ENCODE measurements at places on chromosomes 1 and 21.

DNA sequence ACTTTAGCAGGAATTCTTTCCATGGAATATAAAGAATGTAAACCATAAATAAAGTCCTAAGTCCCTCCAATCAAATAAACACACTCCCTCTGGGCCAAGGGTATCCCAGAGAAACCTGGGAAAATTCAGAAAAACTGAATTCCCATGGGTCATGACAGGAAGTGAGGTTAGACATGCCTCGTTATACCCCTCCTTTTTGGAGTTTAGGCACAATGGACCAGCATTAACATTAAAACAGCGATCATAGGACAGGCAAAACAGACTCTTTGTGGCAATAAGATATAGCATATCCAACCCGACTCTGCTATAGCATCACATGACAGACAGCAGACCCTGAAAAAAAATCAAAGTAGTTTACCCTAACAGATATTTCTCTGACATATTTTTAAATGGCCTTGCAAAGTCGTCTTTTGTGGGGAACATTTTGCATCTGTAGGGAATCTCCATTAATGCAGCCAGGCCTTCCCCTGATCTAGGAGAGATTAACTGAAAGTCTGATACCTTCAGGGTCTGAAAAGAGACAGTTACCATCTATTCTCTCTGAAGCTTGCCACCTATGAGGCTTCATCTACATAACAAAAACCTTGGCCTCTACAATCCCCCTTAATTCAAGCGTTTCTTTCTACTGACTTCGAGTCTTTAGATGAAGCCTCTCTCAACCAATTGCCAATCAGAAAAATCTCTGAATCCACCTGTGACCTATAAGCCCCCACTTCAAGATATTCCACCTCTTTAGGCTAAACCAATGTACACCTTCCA lies 143.0 kb upstream of the KCNK1 start:
- DNase-seq = no peak

- DNase-seq = no peak
Observed at GRCh38 chr1:109750241-109750882, 9.5 kb upstream of the GSTM3 start.

GRCh38 chr1:153649863-153650235 lies 8.7 kb upstream of the SNAPIN start:
- DNase-seq = no peak

DNA sequence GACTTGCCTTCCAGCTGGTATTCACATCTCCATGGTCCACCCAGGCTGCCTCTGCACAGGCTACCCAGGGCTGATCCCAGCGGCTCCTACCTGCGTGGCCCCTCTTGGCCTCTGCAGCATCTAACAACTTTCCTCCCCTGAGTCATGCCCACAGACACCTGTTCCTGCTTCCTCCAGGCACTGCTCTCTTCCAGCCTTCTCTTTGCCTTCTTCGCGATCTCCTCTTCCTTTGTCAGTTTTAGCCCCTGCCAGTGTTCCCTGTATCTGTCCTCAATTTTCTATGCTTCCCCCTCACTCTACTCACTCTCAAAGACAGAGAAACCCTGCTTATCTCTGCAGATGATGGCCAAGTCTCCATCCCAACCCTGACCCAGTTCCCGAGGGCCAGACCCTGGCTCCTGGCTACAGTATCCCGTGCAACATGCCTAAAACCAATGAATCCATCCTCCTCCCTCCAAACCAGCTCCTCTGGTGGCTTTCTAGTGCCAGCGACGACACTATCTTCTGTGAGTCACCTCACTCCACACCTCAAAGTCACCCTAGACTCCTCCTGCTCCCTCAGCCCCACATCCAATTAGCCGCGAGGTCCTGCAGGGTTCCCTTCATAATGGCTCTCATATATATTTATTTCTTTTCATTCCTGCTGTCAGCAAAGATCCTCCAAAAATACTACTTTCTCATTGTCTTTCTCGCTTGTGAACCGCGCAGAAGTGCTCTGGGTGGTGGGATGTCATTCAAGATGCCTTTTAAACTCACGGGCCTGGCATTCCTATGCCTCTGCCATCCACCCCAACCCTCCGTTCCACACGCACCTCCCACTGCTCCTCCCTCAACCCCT lies 259.2 kb downstream of the TOMM20 start:
- no peak for DNase-seq

DNA sequence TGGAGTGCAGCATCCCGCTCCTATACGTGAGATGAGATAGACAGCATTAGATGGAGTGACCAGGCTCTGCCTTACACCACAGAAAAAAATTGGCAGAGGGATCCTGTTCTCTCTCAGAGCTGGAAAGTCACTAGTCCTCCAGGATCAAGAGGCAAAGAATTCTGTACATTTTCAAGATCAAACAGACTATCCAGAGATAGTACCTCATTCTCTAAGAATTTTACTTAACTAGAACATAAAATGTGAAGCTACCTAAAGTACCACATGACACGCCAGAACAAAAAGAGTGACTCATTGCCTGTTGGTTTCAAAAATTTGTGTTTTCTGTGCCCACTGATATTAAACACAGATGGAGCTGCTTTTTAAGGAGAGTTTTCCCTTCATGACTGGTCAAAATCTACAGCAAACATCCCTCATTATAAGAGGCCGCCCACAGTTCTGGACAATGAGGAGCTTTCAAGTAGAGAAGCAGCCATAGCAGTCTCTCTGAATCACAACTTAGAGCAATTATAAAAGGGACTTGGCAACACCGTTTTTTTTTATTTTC lies 32.3 kb downstream of the CD160 start:
- DNase-seq = no peak

GRCh38 chr21:36698981-36699545 lies at the start of gene SIM2:
Gene SIM2 (plus strand): TSS chr21:36699115. CDS start chr21:36699747, 632 bp downstream.
- no peak for DNase-seq

DNA sequence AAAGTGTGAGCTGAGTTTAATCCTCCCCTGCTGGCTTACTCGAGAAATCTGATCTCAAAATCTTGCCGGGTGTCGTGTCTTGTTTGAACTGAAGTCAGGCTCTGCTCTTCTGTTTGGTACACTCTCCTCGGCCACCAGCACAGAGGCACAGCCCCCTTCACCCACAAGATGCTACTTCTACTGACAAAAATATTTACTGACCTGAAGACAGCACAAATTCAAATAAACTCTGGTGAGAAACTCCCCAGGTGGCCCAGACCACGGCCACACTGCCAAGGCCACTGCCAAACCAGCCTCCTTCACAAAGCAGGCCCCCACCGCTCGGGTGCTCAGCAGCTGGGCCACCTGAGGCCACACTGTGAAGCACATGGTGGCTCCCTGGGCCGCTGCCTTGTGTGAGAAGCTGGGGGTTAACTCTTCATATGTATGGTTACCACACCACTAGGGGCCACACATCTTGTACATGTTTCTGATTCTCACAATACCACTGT lies 80.6 kb downstream of the TGFBR3 start:
- DNase-seq = peak; percentile 62

DNA sequence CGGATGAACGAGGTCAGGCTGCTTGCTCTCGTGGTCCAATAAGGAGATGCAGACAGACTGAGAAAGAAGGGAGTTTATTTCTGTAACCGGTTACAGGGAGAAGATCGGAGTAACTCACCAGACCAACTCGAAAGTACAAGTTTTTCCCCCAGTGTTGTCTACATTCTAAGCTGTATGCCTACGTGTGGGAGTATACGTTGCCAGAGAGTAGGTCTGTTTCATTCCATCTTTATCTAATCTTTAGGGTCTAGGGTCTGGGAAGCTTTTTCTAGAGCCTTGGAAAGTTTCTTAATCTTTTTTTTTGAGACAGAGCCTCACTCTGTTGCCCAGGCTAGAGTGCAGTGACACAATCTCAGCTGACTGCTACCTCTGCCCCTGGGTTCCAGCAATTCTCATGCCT lies 4.7 kb upstream of the PADI1 start:
- no peak for DNase-seq

- no peak for DNase-seq
Observed at GRCh38 chr1:12565094-12565965, 52.7 kb downstream of the DHRS3 start.

DNA sequence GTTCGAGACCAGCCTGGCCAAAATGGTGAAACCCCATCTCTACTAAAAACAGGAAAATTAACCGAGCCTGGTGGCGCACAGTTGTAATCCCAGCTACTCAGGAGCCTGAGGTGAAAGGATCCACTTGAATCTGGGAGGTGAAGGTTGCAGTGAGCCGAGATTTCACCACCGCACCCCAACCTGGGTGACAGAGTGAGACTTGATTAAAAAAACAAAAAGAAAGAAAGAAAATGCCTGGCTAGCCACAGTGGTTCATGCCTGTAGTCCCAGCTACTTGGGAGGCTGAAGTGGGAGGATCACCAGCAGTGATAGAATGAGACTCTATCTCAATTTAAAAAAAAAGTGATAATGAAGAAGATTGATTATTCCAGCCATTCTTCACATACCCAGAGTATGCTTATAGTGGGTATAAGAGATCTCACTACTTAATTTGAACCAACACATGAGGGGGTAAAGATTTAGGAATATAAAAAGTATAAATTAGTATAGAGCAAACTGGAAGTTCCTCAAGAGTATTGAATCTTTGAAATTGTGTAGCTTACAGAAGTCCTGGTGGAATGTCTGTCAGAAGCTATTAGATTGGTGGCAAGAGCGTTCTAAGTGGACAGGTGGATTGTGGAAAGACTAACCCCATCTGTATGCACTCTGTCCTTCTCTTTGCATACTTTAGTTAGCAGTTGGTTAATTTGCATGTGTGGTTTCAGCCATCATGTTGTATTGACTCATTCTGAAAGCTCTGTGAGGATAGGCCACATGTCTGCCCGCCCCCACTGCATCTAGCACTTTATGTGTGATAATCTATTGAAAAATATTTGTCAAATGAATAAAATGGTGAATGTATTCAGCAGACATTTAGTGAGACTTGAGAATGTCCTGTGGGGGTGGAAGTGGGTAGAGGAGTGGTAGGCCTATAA lies 25.0 kb downstream of the RLF start:
- DNase-seq = peak; percentile 42

GRCh38 chr1:187626056-187626455 lies 797.3 kb downstream of the PLA2G4A start:
- no peak for DNase-seq

- no peak for DNase-seq
Observed at GRCh38 chr1:33025180-33025569, 11.5 kb downstream of the AK2 start.

DNA sequence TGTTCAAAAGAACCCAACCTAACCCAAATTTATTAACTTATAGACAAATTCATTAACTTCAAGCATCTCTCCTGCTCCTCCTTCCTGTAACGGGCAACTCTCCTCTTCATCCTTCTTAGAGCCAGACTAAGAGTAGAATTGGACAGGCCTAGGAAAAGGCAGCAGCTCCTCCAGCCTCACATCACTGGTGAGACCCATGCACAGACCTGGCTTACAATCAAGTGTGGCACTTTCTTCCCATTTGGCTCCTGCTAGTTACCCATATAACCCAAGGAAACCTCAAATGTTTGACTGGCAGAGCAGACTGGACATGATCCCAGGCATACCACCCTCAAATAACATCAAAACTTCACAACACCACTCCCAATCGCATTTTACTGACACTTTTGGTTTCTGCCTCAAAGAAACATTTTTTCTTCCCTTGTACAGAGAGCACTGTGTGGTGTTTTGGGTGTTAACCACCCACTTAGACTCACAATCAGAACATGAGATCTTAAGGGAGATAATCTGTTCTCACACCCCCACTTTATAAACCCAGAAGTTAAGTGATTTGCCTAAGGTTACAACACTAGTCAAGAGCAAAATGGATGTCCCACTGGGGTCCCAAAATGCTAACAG lies 101.4 kb downstream of the SIPA1L2 start:
- no peak for DNase-seq

- DNase-seq = no peak
Observed at GRCh38 chr1:213055767-213056166, 4.7 kb downstream of the RPS6KC1 start.

GRCh38 chr1:205571747-205572146 lies 60.1 kb downstream of the ELK4 start:
- no peak for DNase-seq

- no peak for DNase-seq
Observed at GRCh38 chr1:119795261-119796200, 15.7 kb downstream of the REG4 start.

DNA sequence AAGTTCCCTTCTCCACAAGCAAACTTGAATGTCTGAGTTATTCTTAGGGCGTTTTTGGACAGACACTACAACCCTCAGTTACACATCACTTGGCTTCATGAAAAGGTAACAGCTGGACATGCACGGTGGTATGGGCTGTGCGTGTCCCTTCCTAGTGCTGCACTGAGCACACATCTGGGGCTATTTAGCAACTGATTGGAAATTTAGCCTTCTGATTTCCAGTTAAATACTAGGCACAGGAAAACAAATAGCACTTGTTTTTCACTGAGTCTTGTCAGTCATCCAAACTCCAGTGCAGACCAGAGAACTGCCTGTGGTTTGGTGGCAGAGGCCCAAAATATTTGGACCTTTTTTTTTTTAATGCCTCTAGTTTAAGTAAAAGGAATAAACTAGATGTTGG lies 134.7 kb downstream of the TGFBR3 start:
- DNase-seq = no peak

GRCh38 chr1:68210829-68211228 lies 21.5 kb downstream of the WLS start:
- no peak for DNase-seq

GRCh38 chr1:168234846-168235547 lies 9.2 kb downstream of the SFT2D2 start:
- peak; percentile 69 for DNase-seq

DNA sequence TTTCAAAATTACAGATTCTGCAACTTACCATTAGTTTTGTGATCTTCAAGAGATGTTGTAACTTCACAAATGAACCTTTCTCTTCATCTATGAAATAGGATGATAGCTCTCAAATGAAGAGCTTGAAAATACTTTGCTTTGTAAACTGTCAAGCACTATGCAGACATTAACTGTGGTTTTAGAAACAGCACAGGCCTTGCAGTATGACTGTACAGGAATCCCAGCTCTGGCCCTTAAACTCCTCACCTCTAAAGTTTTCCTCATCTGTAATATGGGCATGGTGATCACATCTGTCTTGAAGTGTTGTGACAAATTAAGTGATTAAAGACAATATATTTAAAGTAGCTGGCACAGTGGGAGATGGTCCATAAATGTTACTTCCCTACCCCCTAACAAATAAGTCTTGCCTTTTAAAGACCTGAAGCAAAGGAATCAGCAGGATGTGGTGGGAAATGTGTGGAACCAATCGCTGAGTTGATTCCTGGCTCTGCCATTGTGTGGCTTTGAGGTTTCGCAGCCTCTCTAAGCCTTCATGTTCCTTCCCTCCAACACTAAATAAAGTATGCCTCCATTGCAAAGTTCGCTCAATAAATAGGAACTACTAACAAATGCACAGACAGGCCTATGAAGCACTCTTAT lies 5.5 kb upstream of the PTP4A2 start:
- DNase-seq = no peak

Data from natural killer cell (primary cell).